Activated T-cell treated with anti-CD3 and anti-CD28 coated beads, Interleukin-2, amount 50 U/mL, for 24 hours (primary cell): ENCODE measurements at places on chromosomes 13 and 19.

GRCh38 chr13:110341445-110342244 is 34.6 kb downstream of the COL4A2 start:
- peaks cover 52% of the 10 kb centered on the region for H3K27me3 ChIP-seq
- no peak overlapping the region for H3K4me3 ChIP-seq
- peak; percentile 34 for DNase-seq
- H3K4me1 ChIP-seq = peaks cover 27% of the 10 kb centered on the region

- no peak for DNase-seq
- no peak overlapping the region for H3K27ac ChIP-seq
- H3K4me1 ChIP-seq = peaks cover 4% of the 10 kb centered on the region
- H3K4me3 ChIP-seq = no peak overlapping the region
Measured at GRCh38 chr13:79775830-79776229, 294.9 kb downstream of the NDFIP2 start.

DNA sequence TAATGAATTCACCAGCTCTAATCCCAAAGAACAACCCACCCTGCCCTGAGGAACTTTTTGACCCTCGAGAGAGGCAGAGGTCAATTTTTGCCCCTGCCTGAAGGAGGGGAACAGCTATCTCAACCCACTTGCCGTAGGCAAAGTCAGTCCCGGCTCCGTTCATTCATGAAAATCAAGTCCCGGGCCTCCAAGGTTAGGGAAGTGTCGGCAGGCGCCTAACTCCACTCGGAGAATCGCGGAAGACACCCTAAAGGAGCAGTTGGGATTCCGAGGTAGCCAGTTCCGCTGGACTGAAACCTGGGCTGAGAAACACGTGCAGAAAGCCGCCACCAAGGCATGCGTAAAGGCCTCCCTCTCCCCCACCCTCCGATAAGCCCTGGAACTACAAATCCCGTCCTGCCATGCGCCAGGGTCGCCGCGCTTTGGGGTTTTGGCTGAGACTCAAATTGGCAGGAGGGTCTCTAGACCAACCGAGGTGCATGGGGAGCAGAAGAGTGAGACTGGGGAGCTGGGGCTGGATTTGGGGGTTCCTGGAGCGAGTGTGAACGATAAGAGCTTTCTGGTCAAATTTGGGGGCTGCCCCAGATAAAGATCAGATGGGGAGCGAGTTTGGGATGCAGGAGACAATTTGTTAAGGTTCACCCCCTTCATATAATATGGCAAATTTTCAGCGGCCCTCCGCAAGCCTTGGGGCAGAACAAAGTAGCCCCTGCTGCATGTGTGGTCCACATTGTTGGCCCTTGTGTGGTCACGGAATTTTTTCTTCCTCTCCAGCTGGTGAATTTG is at the start of gene TNPO2:
TNPO2 (minus strand) TSS at position 292 of the 786 bp plus-strand sequence. CDS start 2,955 bp downstream, outside the sequence.
- H3K4me3 ChIP-seq = peak within 1 kb of the TSS; percentile 99
- peaks cover 36% of the 10 kb centered on the region for H3K4me1 ChIP-seq
- DNase-seq = peak; percentile 84
- peaks cover 73% of the 10 kb centered on the region for H3K36me3 ChIP-seq
- no peaks in the 10 kb centered on the region for H3K27me3 ChIP-seq

DNA sequence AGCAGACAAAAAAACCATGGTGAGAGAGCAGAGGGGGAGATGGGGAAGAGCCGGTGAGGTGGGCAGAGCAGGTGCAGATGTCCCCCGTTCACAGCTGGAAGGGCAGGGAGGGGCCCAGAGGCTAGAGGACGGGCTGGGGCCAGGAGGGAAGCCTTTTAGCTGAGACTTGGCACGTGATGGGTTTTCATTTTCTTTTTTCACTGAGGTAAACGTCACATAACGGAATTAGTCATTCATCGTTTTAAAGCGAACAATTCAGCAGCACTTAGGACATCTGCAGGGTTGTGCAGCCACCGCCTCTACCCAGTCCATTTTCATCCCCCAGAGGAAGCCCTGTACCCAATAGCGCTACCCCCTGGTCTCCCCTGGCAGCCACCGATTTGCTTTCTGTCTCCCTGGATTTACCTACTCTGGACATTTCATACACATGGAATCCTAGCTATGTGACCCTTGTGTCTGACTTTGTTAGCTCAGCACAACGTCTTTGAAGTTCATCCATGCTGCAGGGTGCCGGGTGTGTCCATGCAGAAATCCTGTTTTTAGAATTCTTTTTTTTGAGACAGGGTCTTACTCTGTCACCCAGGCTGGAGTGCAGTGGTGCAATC is 16.0 kb upstream of the EMC10 start:
- H3K36me3 ChIP-seq = no peaks in the 10 kb centered on the region
- H3K27ac ChIP-seq = no peak overlapping the region
- peak overlapping the region; percentile 18 for H3K4me3 ChIP-seq
- peaks cover 42% of the 10 kb centered on the region for H3K27me3 ChIP-seq

DNA sequence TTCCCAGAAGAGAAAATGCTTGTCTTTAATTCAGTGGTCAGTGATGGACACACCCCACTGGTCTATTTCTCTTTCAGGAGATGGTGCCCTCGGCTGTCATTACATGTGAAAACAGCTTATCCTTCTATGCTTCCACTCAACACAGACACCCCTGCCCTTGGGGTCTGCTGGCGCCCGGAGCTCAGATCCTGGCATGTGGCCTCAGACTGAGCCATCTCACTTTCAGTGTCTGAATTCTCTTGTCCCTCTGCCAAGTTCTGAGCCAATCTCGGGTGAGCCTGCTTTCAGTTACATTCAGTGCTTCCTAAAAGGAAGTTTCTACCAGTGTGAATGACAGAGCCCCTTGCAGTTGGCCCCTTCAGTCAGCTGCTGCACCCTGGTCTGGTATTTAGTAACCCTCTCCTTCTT is 293.6 kb downstream of the DNAJC15 start:
- DNase-seq = no peak
- H3K36me3 ChIP-seq = no peaks in the 10 kb centered on the region
- no peak overlapping the region for H3K27ac ChIP-seq
- H3K4me1 ChIP-seq = no peaks in the 10 kb centered on the region
- peaks cover 6% of the 10 kb centered on the region for H3K27me3 ChIP-seq
- H3K4me3 ChIP-seq = no peak overlapping the region

GRCh38 chr19:15161028-15161984 is 39.5 kb downstream of the NOTCH3 start:
- no peaks in the 10 kb centered on the region for H3K4me1 ChIP-seq
- H3K27me3 ChIP-seq = no peaks in the 10 kb centered on the region
- no peak overlapping the region for H3K4me3 ChIP-seq

- no peaks in the 10 kb centered on the region for H3K27me3 ChIP-seq
- H3K36me3 ChIP-seq = peaks cover 82% of the 10 kb centered on the region
- no peak overlapping the region for H3K27ac ChIP-seq
- H3K4me1 ChIP-seq = no peaks in the 10 kb centered on the region
- H3K4me3 ChIP-seq = no peak overlapping the region
- DNase-seq = peak; percentile 22
Measured at GRCh38 chr19:19341026-19341425, 20.4 kb downstream of the MAU2 start.

DNA sequence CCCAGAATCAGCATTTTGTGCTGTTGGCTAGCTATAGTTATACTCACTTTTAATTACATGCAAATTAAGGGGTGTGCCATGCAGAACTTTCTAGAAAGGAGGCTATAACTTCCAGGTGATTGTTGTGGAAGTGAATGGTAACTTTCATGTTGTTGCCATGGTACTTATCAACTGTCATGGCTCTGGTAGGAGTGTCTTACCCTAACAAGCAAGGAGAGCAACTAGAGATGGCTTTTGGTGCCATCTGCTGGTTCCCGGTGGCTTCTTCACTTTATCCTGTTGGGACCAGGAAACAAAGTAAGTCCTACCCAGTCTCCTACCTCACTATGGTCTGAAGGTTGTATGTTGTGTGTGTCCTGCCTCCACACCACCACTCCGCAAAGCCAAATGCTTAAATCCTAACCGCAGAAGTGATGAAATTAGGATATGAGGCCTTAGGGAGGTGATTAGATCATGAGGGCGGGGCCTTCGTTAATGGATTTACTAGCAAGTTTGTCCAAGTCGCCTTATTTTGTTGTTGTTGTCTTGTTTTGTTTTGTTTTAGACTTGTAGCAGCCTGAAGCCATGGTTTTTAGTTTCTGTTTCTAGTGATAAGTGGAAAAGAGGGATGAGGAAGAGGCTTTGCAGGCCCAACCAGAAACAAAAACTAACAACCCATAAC is 22.6 kb downstream of the FBXL12 start:
- peaks cover 30% of the 10 kb centered on the region for H3K4me1 ChIP-seq
- peaks cover 5% of the 10 kb centered on the region for H3K36me3 ChIP-seq
- H3K27ac ChIP-seq = peak overlapping the region; percentile 40
- H3K27me3 ChIP-seq = no peaks in the 10 kb centered on the region

GRCh38 chr13:50990065-50990817 is 80.7 kb downstream of the RNASEH2B start:
- no peak overlapping the region for H3K27ac ChIP-seq
- no peak overlapping the region for H3K4me3 ChIP-seq
- no peak for DNase-seq

DNA sequence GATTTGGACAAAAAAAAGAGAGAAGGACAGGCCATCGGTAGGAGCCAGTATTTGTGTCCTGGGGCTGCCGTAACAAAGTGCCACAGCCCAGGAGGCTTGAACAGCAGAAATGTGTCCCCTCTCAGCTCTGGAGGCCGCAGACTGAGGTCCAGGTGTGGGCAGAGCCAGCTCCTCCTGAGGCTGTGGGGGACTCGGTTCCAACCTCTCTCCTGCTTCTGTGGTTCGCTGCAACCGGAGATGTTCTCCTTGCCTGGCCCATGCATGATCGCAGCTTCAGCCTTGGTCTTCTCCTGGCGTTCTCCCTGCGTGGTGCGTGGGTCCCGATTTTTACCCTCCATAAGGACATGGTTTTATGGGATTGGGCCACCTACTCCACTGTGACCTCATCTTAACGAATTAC is 85.9 kb upstream of the SOX1 start:
- H3K36me3 ChIP-seq = no peaks in the 10 kb centered on the region
- H3K27ac ChIP-seq = no peak overlapping the region
- no peak overlapping the region for H3K4me3 ChIP-seq
- H3K27me3 ChIP-seq = peaks cover 31% of the 10 kb centered on the region
- no peak for DNase-seq
- H3K4me1 ChIP-seq = no peaks in the 10 kb centered on the region

GRCh38 chr13:96637039-96637438 is 357.2 kb downstream of the OXGR1 start:
- H3K27ac ChIP-seq = no peak overlapping the region
- H3K36me3 ChIP-seq = no peaks in the 10 kb centered on the region
- no peaks in the 10 kb centered on the region for H3K4me1 ChIP-seq
- H3K27me3 ChIP-seq = no peaks in the 10 kb centered on the region
- DNase-seq = no peak

GRCh38 chr13:113901231-113901630 is 37.4 kb upstream of the GAS6 start:
- H3K4me3 ChIP-seq = no peak overlapping the region
- H3K27ac ChIP-seq = no peak overlapping the region
- H3K4me1 ChIP-seq = no peaks in the 10 kb centered on the region
- peaks cover 18% of the 10 kb centered on the region for H3K27me3 ChIP-seq
- no peak for DNase-seq
- no peaks in the 10 kb centered on the region for H3K36me3 ChIP-seq
